ENCODE measurements at places on chromosomes 1 and 21.

DNA sequence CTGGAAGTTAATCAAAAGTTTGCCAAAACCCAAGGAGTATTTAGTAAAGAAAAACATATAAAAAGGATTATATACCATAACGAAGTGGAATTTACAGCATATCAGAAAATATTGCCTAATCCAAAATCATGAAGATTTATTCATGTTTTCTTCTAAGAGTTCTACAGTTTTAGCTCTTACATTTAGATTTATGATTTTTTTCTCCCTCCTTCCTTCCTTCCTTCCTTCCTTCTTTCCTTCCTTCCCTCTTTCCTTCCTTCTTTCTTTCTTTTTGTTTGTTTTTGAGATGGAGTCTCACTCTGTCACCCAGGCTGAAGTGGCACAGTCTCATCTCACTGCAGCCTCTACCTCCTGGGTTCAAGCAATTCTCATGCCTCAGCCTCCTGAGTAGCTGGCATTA, 15.7 kb upstream of the PRSS38 start:
- no peak for DNase-seq

GRCh38 chr1:242735323-242735722, 210.8 kb upstream of the PLD5 start:
- DNase-seq, result no peak

DNA sequence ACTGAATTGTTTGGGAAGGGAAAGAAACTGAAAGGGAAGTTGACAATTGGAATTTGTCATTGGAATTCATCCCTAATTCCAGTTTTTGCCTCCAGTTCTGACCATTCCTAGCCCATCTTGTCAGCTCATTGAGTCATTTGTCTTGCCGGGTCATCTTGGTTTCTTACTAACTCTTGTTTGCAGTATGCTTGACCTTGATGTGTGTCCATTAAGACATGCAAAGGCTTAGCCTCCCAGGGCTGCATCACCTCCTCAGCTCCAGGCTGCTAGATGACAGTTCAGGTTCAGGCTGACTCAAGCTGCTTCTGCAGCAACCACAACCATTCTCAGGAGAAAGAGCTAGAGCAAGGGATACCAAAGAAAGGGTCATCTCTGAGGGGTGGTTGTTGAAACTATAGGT, 151.3 kb upstream of the PTGFR start:
- DNase-seq, result no peak

GRCh38 chr1:174713796-174714195, 266.0 kb downstream of the GPR52 start:
- DNase-seq, result no peak

DNA sequence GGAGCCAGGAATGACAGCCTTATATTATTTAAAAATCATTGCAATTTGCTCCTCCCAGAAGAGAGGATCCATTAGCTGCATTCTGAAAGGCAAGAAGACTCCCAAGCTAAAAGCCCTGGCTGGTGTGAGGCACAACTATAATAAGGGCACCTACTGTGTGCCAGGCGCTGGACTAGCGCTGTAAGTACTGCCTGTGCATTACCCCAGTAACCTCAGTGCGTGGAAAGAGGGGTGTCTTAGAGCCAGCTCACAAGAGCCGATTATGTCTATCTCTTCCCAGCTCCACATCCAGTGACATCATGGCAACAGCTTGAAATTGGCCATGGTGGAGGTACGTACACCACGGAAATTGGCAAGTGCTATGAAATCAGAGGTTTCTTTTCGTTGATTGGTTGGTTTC, 141.7 kb upstream of the IRF2BP2 start:
- DNase-seq, result no peak

- no peak for DNase-seq
Observed at GRCh38 chr1:22888320-22889075, 84.2 kb downstream of the LACTBL1 start.

DNA sequence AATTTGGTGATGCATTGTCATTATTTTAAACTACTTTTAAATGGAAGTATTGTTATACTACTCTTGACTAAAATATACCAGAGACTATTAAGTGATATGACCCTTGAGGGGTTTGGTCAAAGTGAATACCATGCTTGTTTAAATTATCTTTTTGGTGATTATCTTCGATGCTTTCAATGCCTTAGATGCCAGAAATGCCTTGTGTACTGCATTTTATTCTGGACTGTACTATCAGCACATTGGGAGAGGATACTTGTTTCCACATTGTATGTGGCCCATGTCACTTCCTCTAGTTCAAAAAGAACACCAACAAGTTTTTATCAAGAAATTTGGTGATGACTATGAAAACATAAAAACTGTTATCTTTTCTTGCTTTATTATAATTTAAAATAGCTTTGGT, 16.3 kb downstream of the MAP3K7CL start:
- no peak for DNase-seq

GRCh38 chr1:192592981-192593708, 17.6 kb downstream of the RGS1 start:
- DNase-seq, result no peak

GRCh38 chr21:31087639-31088473, 49.6 kb upstream of the KRTAP19-8 start:
- no peak for DNase-seq

DNA sequence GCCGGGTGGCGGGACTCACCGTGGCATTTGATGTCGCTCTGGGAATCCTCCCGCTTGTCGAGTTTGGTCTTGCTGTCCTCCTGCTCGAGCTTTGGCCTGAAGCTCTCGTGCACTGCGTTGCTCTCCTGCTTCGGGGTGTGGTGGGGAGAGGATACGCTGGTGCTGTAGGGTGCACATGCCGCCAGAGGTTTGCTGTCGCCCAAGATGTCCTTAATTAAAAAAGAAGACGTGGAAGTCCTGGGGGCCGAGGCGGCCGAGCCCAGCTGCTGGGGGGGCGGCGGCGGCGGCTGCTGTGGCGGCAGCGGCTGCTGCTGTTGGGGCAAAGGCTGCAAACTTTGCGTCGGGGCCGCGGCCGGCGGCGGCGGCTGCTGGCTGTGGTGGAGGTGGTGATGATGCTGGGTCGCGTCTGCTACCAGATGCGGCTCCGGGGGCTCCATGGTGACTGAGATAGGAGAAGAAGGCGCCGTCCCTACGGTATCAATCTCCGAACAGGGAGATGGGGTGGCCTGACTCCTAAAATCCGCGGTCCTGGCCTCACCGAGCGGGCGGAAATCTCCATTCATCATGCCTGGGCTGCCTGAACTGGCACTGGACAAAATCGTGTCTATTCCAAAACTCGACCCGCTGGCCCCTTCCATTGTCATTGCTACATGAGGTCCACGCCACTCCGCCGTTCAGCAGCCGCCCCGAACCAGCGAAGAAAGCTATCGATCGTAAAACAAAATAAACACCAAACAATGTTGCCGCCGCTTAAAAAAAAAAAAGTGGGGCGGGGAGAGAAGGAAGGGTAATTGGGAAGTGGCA, at the start of gene BARHL2:
TSS of gene BARHL2 (minus strand) at position 751 of the 804 bp plus-strand sequence. CDS start at position 644, 107 bp downstream.
- DNase-seq, result no peak

DNA sequence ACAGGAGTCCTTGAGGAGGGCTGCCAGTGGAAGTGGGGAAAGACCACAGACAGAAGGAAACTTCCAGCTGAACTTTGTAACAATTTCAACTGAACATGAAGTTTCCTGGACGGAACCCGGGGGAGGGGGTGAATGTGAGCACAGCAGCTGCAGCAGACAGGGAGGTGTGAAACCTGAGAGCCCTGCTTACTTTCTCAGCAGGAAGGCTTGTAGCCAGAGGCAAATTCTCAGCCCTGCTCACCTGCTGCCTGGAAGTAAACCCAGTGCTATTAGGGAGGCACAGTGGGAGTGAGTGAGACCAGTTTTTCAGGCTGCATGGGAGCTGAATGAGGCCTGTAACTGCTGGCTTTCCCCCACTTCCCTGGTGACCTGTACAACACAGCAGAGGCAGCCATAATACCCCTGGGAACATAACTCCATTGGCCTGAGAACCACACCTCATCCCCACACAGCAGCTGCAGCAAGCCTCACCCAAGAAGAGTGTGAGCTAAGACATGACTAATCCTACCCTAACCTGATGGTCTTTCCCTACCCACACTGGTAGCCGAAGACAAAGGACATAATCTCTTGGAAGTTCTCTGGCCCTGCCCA, 9.6 kb upstream of the SPRR2F start:
- no peak for DNase-seq

- no peak for DNase-seq
Observed at GRCh38 chr1:10755970-10756521, 40.4 kb downstream of the CASZ1 start.

DNA sequence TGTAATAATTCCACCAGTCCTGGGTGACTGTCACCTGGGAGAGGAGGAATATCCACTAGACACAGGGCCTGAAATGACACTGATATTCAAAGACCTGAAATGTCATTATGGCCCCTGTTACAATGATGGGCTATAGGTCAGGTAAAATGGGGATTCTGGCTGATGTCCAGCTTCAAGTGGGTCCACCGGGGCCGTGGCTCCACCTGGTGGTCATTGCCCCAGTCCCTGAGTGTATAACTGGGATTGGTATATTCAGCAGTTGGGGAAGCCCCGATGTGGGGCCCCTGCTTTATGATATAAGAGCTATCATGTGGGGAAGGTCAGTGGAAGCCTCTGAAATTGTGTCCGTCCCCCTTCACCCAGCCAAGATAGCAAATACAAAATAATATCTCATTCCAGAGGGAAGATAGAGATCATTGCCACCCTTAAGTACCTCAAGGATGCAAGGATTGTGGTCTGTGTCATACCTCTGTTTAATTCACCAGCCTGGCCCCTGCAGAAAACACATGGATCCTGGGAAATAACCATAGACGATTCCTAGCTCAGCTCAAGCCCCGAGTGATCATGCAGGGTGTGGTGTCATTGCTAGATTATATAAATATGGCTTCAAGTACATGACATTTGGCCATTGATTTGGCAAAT, 19.4 kb downstream of the PLEKHO1 start:
- DNase-seq, result no peak

GRCh38 chr1:167687919-167688519, 33.8 kb upstream of the MPZL1 start:
- DNase-seq, result peak; percentile 48

DNA sequence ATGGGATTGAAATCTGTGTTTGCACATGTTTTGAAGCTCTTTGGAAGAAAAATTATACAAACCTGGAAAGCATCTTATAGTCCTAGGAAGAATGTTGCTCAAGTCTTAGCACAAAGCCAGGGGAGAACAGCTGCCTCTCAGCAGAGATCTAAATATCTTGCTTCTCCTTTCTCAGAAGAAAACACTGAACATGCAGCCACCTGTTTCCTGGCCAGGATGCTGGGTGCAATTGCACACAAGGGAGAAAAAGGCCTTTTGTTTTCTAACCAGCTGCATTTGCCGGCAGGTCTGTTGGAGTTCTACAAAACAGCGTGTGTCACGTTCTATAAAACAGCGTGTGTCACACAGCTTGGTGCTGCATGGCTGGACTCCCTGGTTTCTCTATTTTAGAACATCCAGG, 259.6 kb upstream of the PLD5 start:
- DNase-seq, result no peak

DNA sequence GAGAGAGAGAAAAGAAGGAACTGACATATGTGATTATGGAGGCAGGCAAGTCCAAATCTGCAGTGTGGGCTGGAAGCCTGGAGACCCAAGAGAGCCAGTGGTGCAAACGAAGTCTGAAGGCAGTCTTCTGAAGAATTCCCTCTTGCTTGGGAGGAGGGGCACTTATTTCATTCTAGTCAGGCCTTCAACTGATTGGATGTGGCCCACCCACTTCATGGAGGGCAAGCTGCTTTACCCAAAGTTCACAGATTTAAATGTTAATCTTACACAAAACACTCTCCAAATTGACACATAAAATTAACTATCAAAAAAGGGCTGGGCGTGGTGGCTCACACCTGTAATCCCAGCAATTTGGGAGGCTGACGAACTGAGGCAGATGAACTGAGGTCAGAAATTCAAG, 103.5 kb upstream of the RAB3GAP2 start:
- DNase-seq, result no peak

DNA sequence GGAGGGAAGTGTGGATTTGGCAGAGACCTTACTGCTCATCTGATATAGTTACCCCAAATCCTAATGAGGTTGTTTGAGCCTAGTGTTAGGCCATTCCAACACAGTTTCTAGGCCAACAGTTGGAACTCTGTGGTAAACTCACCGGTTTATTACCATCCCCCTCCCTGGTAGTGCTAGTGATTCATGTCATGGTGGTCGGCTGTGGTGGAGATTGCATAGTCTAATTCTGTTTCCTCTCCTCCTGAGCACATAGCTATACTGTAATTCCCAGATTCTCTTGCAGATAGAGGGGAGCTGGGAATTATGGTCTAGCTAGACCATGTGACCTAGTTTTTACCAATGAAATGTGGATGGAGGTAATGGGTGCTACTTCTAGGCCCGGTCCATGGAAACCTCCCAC, 123.7 kb upstream of the KIF26B start:
- no peak for DNase-seq

- no peak for DNase-seq
Observed at GRCh38 chr21:36733857-36734256, 34.9 kb downstream of the SIM2 start.

DNA sequence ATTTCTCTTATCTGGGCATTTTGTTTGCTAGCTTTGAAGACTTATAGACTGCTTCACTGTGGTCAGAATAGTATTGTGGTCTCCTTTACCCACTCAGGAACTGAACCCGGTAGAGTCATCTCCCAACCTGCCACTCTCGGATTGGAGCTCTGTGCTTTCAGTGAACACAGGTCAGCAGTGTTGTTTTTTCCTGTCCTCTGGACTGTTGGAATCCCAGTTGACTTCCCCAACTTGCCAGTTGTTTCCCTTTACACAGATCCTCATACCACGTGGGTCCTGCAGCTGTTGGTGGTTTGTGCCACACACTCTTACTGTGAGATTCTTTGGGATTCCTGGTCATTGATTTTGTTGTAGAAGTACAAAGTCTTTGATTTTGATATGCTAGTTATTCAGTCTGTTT, 214.1 kb downstream of the DYRK1A start:
- DNase-seq, result no peak

- DNase-seq, result no peak
Observed at GRCh38 chr1:206896261-206896660, 982 bp upstream of the IL24 start.

- no peak for DNase-seq
Observed at GRCh38 chr1:172946814-172947507, 103.8 kb downstream of the TNFSF18 start.

DNA sequence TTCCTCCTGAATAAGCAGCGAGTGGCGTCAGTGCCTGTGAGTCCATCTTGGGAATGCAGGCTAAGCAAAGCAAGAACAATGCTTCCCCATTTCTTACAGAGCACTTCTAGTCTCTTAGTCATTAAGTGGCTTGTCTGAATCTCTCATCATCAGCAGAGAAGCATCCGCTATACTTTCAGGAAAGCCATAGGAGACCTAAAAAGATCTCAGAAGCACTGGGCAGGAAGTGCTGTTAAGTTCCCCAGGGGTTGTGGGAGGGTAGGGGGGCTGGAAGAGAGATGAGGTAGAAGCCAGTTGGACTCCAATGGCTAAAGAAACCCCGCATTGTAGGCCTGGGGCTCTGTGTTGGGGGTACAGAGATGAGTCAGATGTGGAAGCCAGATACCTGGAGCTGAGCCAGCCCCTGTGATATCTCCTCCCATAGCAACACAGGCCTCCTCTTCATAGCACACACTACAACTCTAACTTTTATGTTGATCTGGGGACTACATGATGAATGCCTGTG, 44.9 kb downstream of the SYT6 start:
- no peak for DNase-seq

- peak; percentile 67 for DNase-seq
Observed at GRCh38 chr1:92961896-92962752, 862 bp upstream of the DIPK1A start.
